Vagina (tissue), 2 donors: ENCODE measurements at places on chromosomes 7 and 10. TPM values are rescaled to one million over a fixed set of nuclear protein-coding genes. Genes with fewer than 3 reads are reported as not detected.

The PCGF5 gene
- 45.4 TPM for total RNA-seq

The GPRIN2 gene
- 5.6 TPM for total RNA-seq

The C7orf33 gene
- not detected for total RNA-seq

The GLUD1 gene
- 133 TPM for total RNA-seq

The BUD31 gene
- 52.3 TPM for total RNA-seq

The MYL10 gene
- not detected for total RNA-seq

The SEMA3A gene
- 3.4 TPM for total RNA-seq

The RSPH10B gene
- not detected for total RNA-seq

The FZD1 gene
- total RNA-seq, result 16.5 TPM

The WIPF3 gene
- 0.25 TPM for total RNA-seq

The ATXN7L1 gene
- total RNA-seq, result 16.2 TPM

The PDSS1 gene
- total RNA-seq, result 18.4 TPM

The HOXA9 gene
- total RNA-seq, result 13.0 TPM

The HOXA7 gene
- 23.8 TPM for total RNA-seq

The DRGX gene
- total RNA-seq, result not detected

The SLC13A4 gene
- total RNA-seq, result not detected
